Left colon (tissue), 2 donors: ENCODE measurements at places on chromosomes 1 and 21. TPM values are rescaled to one million over a fixed set of nuclear protein-coding genes. Genes with fewer than 3 reads are reported as not detected.

PADI3 gene
- not detected for total RNA-seq

FMOD gene
- 25.2 TPM for total RNA-seq

GRCh38 chr1:30748098-30748698, 9.4 kb downstream of the LAPTM5 start:
- DNase-seq: no peak

DNA sequence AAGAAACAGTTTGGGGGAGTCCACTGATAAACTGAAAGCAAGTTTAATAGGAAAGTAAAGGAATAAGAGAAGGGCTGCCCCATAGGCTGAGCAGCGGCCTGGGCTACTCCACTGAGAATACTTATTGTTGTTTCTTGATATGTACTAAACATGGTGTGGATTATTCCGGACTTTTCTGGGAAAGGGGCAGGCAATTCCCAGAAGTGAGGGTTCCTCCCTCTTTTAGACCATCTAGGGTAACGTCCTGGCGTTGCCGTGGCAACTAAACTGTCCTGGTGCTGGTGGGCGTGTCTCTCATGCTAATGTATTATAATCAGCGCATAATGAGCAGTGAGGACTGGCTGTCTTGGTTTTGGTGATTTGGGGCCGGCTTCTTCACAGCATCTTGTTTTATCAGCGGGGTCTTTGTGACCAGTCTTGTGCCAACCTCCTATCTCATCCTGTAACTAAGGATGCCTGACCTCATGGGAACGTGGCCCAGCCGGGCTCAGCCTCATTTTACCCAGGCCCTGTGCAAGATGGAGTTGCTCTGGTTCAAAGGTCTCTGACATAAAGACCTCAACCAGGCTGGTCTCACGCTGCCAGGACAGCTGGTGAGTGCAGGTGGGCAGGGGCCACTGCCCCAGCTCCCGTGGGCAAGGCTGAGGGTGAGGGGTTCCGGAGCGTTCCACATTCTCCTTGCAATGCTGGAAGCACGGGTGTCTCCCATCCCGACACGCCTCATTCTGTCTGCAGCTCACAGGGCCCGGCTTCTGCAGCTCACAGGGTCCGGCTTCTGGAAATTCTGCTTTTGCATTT, 19.6 kb upstream of the C1orf159 start:
- peak; percentile 33 for DNase-seq

DNA sequence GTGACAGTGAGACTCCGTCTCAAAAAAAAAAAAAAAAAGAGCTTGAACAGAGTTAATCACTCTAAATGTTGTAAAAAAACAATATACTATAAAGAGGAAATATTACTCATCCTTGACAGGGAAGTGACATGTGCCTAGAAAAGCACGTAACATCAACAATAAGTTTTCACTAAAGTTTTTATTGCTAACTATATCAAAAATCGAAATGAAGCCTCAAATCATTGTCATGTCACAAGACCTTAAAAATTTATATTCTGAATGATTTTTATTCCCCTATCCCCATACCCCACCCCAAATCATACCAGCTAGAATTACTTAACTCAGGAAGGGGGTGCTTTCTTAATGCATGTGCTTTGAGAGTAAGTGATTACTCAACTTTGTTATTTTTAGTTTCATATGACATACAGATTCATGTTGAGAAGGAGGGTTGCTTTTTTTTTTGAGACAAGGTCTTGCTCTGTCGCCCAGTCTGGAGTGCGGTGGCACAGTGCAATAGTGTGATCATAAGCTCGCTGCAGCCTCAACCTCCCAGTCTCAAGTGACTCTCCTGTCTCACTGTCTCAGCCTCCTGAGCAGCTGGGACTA, 53.6 kb upstream of the MUTYH start:
- DNase-seq: no peak

DNA sequence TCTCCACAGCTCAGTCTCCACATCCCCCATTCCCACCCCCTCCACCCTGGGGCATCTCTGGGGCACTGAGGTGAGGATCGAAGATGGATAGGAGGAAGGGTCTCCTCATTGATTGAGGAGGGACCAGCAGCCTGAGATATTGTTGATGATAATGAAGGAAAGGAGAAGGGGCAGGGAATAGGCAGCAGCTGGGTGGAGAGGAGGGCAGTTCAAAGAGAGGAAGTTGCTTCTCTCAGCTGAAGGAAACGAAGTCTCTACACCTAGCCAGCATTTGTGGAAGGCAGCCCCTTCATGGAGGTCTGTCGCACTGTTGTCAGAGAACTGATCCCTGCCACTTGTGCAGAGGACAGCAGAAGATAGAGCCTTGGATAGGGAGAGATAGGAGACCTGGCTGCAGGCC, 5.7 kb downstream of the KNCN start:
- no peak for DNase-seq

DNA sequence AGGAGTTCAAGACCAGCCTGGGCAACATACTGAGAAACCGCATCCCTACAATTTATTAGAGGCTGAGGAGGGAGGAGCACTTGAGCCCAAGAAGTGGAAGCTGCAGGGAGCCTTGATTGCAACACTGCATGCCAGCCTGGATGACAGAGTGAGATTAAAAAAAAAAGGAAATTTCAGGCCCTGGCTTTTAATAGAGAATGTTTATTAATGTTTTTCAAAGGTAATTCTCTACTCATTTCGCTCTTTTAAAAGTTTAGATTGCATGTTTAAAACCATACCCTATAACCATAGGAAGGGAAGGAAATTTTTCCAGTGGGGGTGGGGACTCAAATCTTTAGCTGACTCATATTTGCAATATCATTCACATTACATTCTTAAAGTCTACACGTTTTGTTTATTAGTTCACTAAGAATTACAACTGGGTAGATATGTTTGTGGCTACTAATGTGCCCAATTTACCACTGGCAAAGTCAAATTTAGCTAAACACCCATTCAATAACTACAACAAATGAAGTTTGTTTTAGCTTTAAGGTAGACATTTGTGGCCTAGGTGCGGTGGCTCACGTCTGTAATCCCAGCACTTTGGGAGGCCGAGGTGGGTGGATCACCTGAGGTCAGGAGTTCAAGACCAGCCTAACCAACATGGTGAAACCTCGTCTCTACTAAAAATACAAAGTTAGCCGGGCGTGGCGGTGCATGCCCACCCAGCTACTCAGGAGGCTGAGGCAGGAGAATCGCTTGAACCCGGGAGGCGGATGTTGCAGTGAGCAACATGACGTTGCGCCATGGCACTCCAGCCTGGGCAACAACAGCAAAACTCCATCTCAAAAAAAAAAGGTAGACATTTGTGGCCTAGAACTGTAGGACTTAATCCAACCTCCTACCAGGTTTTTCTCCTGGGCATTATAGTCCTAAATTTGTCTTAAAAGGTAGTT, 5.0 kb downstream of the KDM5B start:
- DNase-seq: no peak

DNA sequence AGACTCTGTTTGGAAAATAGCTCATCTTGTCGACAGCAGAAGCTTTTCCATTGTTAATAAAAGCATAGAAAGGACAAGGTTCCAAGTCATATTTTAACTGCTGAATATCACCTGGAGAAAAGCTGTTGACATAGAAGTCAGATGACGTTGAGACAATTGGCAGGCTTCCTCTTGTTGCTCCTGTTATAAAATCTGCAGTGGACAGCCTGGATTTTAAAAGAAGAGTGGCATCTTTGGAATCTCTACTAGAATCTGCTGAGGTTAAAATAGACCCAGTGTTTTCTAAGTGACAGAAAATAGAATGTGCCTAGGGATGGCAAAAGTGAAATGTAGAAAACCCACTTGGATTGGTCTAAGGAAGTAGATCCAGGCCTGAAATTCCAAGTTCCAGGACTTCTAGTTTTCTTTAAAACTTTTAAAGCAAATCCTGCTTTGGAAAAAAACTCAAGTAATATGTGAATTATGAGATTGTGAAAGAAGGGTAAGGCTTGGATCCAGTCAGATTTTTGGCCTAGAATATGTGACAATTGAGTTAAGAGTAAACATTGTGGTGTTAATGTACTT, 53.6 kb upstream of the NEXN start:
- DNase-seq: peak; percentile 44

- no peak for DNase-seq
These were observed 101.3 kb upstream of the USP24 start for GRCh38 chr1:55316502-55316901.

- no peak for DNase-seq
These were observed 14.5 kb downstream of the HHAT start for GRCh38 chr1:210342986-210343780.

- no peak for DNase-seq
These were observed 23.4 kb downstream of the PDE9A start for GRCh38 chr21:42676808-42677207.
